ENCODE measurements at places on chromosomes 2 and 18.

GRCh38 chr2:70241340-70241739 is 7.1 kb downstream of the TIA1 start:
- no peak for DNase-seq

DNA sequence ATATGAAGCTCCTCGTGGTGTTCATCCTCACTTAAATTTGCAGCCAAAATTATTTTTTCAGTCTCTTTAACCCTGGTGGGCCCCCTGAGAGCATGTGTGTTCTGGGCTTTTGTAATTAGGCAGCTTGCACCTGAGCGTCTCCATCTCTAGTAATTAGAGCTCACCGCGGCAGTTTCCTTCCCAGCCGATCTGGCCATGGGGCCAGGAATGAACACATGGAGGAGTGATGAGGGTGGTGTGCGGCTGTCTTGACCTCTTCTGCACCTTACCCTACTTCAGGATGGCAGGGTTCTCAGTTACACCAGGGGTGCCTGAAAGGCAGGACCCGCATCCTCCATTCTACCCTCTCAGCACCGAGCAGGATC is 98.5 kb downstream of the AFF3 start:
- no peak for DNase-seq

DNA sequence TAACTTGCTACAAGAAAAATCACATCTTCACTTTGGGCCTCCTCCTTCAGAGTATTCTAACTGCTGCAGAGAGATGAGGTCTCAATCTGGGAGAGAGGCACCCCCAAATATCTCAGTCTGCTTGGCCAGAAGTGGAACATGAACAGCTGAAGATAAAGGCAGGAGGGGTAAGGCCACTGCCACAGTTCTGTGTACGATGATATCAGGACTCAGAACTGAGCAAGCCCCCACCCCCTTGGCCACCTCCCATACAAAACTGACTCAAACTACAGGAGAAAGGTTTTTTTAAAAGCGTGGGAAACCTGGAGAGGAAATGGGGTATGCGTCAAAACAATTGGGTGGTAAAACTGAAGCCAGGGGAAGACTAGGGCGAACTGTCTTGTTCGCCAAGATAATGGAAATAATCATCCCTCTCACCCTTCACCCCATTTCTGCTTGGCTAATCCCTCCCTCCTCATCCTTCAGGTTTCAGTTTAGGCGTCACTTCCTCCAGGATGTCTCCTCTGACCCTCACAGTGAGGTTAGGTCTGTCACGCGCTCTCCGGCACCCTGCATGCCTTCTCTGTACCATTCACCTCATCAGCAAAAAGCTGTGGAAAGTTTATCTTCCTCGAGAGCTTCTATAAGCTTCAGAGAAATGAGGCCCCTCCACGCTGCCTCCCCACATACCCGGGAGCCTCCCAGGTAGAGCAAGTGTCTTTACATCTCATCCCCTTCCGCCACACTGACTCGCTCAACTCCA is 64.4 kb downstream of the SFXN5 start:
- no peak for DNase-seq

- DNase-seq, result no peak
Observed at GRCh38 chr2:41879235-41879916, 168.4 kb upstream of the PKDCC start.

- DNase-seq, result peak; percentile 31
Observed at GRCh38 chr2:95023222-95023597, 2.3 kb upstream of the MAL start.

DNA sequence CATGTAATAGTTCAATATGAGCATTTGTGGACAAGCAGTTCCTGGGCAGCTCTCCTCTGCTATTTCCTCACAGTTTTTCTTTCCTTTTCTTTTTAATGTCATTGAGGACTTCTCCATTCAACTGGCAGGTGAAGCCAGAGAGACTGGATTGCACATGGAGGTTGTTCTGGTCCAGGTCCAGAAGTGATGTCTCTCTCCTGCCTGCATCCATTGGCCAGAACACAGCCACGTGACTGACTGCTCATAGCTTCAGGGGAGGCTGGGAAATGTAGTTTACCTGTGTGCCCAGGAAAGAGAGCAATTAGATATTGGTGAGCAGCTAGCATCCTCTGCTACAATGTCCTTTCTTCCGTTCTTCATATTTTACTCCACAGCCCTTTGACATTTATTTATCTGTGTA is 20.2 kb upstream of the ADAM23 start:
- DNase-seq, result no peak

DNA sequence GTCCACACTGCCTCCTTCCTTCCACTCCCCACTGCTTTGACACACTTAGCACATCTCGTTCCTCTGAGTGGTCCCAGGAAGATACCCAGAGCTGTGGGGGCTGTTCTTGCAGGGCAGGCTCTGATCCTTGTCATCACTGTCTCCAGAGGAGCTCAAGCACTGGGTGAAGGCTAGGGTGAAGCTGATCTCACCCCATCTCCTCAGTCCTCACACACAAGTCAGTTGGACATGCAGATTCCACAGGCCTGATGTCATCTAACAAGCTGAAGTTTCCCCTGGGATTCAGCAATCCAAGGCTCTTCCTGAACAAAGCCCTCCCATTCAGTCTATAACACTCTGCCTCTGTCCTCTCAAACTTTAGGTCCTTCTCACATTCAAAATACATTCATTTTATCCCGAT is 90.6 kb upstream of the RAB6C start:
- no peak for DNase-seq

- no peak for DNase-seq
Observed at GRCh38 chr2:235366807-235367206, 127.0 kb upstream of the AGAP1 start.

- no peak for DNase-seq
Observed at GRCh38 chr2:19893520-19894133, 8.2 kb downstream of the TTC32 start.

DNA sequence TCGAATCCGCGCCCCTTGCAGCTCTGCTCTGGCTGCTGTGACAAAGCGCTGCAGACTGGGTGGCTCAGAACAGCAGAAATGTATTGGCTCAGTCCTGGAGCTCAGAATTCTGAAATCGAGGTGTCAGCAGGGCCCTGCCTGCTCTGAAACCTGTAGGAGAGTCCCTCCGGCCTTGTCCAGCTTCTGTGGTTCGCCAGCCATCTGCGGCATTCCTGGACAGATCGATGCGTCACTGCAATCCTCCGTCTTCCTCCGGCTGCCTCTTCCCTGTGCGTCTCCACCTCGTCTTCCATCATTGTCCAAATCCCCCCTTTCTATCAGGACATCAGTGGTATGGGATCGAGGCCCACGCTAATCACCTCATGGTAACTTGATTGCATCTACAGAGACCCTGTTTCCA is 115.2 kb downstream of the RNF144A start:
- no peak for DNase-seq

GRCh38 chr2:189037518-189037917 is 63.3 kb downstream of the COL3A1 start:
- no peak for DNase-seq

GRCh38 chr2:135563793-135564192 is 32.5 kb downstream of the R3HDM1 start:
- no peak for DNase-seq

GRCh38 chr2:7732497-7732896 is 815.3 kb downstream of the RNF144A start:
- no peak for DNase-seq

- DNase-seq, result no peak
Observed at GRCh38 chr2:180873219-180873618, 107.2 kb upstream of the UBE2E3 start.

GRCh38 chr2:77270433-77270832 is 251.7 kb downstream of the LRRTM4 start:
- DNase-seq, result no peak

GRCh38 chr2:166417669-166418068 is 41.9 kb upstream of the SCN9A start:
- no peak for DNase-seq

DNA sequence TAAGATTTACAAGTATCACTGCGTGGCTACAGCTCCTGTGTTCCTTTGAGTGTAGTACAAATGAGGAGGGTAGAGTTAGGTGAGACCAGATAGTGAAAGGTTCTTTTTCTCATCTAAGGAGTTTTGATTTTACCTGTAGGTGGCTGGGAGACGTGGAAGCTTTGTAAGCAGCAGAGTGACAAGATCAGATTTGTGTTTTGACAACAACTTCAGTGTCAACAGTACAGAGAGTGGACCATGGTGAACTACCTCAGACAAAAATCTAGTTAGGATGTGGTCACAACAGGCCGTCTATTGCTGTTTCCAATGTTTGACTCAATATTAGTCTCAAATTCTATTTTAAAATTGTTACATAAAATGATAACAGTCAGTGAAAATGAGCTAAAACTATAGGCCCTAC is 20.3 kb upstream of the UGP2 start:
- DNase-seq, result no peak

- no peak for DNase-seq
Observed at GRCh38 chr18:35707674-35708073, 126.1 kb downstream of the GALNT1 start.

DNA sequence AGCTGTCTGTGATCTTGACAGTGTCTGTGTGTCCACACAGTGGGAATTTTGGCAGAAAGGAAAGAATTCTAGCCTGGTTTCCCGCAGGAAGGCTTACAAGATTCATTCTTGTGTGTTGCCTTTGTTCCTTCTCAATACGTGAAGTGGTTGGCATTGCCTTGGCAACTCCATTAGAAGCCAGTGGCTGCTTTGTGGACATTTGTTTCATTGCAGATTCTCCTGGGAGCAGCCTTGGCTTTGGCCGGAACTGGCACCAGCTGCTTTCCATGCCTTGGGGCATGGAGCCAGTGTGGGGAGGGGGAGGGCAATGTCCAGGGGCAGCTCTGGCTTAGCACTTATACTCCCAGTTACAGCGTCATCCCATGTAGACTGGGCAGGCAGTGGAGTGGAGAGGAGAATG is 39.4 kb downstream of the KIF5C start:
- no peak for DNase-seq

GRCh38 chr2:188610827-188611226 is 319.2 kb downstream of the GULP1 start:
- DNase-seq, result no peak

DNA sequence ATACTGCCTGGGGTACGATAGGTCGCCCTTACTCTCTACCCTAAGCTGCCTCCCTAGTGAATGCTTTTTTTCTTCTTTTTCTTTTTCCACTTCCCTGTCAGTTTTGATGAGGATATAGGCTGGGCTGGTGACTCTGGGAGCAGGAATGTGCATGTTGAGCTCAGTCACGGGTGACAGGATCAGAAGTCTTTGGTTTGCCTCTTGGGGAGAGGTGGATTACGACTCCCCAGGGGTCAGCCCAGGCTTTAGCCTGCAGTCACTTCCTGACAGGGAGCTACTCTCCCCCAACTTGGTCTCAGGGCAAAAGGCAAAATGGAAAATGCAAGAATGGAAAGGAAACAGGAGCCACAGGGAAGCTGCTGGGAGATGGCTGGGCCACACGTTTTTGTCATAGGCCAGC is 57.3 kb downstream of the THNSL2 start:
- no peak for DNase-seq

- no peak for DNase-seq
Observed at GRCh38 chr2:217585362-217585761, 417.4 kb downstream of the TNS1 start.

DNA sequence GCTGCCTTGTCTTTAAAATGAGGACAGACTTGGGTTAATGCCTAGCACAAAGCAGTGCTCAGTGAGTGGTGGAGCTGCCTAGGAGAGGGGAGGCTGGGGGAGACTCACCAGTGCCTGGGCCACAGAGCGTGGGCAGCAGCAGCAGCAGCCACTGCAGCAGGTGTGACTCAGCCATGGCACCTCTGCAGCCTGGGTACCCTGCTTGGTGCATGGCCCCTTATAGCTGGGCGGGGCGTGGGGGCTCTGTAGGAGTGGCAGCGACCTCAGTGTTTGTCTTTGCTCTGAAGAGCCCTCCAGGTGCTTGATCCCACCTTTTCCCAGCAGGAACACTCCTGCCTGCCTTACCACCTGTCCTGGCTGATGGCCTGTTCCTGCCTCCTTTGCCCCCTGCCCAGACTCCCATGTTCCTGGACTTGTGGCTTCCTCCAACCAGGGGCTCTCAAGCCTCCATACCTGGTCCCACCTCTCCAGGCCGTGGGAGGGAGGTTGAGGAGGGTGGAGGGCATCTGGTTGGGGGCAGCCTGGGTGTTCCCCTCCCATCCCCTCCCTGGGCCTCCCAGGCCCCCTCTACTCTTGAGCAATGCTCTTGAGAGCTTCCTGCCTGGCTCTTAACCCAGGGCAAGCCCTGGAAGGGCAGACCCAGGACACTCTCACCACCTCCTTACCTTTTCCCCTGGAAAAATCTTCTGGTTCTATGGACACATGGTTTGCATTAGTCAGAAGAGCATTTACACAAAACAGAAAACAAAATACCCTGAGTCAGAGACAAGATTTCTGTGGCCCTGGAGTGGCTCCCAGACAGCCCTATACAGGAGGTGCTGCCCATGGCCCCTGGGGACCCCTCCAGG is at the start of gene SFTPB:
Gene SFTPB, minus strand, starts transcription at position 191 of the 848 bp plus-strand sequence. Its CDS starts 16 bp downstream, at position 175.
- DNase-seq, result no peak

DNA sequence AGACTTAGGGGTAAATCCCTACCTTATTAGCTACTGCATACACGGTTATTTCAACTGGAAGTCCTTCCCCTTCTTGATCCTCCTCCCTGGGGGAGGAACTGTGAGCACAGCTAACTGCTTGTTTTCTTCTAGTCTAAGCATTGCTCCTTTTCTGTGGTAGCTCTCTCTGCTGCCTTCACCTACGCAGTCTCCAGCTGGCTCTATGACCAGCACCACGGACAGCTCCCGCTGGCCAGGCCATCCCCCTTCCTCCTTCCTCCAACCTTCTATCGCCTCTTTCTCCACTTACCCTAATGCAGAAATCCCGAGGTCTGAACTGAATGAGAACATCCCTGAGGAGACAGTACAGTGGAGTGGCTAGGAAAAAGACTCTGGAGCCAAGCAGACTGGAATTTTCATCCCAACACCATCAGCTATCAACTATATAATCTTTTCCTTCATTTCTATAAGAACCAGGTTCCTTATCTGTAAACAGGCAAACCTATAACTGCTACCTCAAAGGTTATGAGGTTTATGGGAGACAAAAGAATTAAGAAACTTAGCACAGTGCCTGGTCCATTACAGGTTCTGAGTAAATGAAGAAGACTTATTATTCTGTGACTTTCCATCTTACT is 4.7 kb upstream of the CFAP65 start:
- DNase-seq, result no peak

DNA sequence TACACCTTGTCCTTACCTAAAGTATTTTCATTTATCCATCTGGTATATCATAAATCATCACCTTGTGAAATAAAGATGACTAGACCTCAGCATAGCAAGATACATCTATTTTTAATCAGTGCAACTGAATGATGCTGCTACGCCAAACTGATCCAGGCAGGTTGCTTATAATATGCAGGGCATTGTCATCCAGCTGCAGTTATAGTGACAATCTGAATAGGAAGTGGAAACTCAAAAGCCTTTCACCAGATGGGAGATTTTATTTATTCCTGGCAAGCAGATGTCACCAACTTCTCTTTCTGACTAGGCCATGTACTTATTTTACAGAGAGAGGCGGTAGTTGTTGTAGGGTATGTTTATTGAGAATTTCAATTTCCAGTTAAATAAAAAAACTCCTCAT is 747.3 kb downstream of the ADCYAP1 start:
- no peak for DNase-seq

GRCh38 chr2:142681952-142682351 is 195.5 kb upstream of the KYNU start:
- no peak for DNase-seq
